ENCODE measurements at places on chromosomes 1 and 21.
A peak's percentile ranks its signal among the peaks of the same experiment; 100 is the strongest.

GRCh38 chr1:6726253-6726652, 24.6 kb upstream of the DNAJC11 start:
- H3K27me3 ChIP-seq: no peaks in the 10 kb centered on the region
- H3K4me1 ChIP-seq: 0 out of 2 replicates have a peak, but pooled peaks cover 9% of the 10 kb centered on the region
- no peak overlapping the region for H3K4me3 ChIP-seq
- no peak overlapping the region for H3K27ac ChIP-seq

- H3K27ac ChIP-seq: peak overlapping the region; percentile 100
- H3K4me3 ChIP-seq: peak overlapping the region; percentile 97
- peaks cover 58% of the 10 kb centered on the region for H3K4me1 ChIP-seq
- H3K27me3 ChIP-seq: no peaks in the 10 kb centered on the region
- H3K36me3 ChIP-seq: peaks cover 11% of the 10 kb centered on the region
Observed at GRCh38 chr1:11682287-11682771, 1.4 kb upstream of the MAD2L2 start.

DNA sequence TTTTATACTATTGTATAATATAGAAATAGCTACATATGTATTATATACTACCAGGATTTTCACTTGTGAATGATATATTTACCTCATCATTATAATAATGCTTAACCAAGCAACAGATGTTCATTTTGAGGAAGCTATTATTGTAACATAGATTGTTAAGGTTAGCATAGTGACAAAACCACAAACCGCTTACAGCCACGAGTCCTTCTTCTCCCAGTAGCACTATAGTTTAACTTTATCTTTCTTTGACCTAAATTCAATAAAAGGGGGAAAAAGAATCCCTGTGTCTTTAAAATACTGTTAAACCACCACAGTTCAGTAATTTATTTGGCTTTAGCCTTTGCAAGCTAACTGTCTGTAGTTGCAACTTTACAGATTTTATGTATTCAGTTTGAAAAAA, 1039.4 kb upstream of the B3GALT2 start:
- no peak overlapping the region for H3K4me3 ChIP-seq
- no peaks in the 10 kb centered on the region for H3K27me3 ChIP-seq
- no peak overlapping the region for H3K27ac ChIP-seq
- no peak for DNase-seq
- no peaks in the 10 kb centered on the region for H3K4me1 ChIP-seq

DNA sequence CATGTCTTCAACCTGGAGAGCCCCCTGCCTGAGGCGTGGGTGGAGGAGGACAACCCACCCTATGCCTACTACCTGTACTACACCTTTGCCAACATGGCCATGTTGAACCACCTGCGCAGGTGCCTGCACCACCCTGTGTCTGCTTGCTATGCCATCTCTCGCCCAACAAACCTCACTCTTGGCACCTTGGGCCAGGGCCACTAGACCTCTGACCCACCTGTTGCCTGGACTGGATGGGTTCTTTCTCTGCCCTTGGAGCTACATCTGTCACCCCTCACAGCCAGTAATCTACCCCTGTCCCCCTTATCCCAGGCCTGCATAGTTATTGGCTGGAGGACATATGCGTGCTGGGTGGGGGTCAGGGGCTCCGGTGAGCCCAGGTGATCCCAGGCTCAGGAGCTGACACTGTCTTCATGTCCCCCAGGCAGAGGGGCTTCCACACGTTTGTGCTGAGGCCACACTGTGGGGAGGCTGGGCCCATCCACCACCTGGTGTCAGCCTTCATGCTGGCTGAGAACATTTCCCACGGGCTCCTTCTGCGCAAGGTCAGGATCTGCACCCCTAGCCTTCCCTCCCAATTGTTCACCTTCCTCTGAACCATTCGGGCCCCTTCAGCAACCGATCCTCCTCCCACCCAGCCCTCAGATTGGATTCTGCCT, 9.9 kb downstream of the AMPD2 start:
- no peaks in the 10 kb centered on the region for H3K27me3 ChIP-seq
- H3K36me3 ChIP-seq: peaks cover 4% of the 10 kb centered on the region
- H3K27ac ChIP-seq: peak overlapping the region; percentile 55
- H3K4me3 ChIP-seq: no peak overlapping the region

DNA sequence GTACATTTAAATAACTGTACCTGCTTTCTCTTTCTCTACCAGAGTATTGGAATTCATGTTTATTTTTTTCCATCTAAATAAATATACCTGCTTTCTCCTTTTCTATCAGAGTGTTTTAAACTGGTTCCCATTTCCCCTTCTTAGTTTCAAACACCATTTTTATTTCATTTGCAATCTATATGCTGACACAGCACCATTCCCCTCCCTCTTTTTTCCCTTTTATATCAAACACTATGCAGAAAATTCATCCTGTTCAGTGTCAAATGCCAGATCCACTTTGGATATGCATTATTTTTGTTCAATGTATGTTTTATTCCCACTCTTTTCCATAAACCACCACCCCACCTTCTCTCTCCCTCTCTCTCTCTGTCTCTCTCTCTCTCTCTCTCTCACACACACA, 85.8 kb upstream of the ST6GALNAC5 start:
- peaks cover 16% of the 10 kb centered on the region for H3K4me1 ChIP-seq
- H3K27ac ChIP-seq: no peak overlapping the region

- no peak for DNase-seq
- H3K4me3 ChIP-seq: no peak overlapping the region
- no peak overlapping the region for H3K27ac ChIP-seq
Observed at GRCh38 chr1:15210651-15211375, 36.2 kb upstream of the FHAD1 start.

GRCh38 chr1:231724876-231725647, 98.5 kb downstream of the DISC1 start:
- H3K36me3 ChIP-seq: no peaks in the 10 kb centered on the region
- H3K27me3 ChIP-seq: no peaks in the 10 kb centered on the region
- H3K4me1 ChIP-seq: no peaks in the 10 kb centered on the region
- DNase-seq: peak; percentile 89
- H3K27ac ChIP-seq: no peak overlapping the region
- H3K4me3 ChIP-seq: no peak overlapping the region

DNA sequence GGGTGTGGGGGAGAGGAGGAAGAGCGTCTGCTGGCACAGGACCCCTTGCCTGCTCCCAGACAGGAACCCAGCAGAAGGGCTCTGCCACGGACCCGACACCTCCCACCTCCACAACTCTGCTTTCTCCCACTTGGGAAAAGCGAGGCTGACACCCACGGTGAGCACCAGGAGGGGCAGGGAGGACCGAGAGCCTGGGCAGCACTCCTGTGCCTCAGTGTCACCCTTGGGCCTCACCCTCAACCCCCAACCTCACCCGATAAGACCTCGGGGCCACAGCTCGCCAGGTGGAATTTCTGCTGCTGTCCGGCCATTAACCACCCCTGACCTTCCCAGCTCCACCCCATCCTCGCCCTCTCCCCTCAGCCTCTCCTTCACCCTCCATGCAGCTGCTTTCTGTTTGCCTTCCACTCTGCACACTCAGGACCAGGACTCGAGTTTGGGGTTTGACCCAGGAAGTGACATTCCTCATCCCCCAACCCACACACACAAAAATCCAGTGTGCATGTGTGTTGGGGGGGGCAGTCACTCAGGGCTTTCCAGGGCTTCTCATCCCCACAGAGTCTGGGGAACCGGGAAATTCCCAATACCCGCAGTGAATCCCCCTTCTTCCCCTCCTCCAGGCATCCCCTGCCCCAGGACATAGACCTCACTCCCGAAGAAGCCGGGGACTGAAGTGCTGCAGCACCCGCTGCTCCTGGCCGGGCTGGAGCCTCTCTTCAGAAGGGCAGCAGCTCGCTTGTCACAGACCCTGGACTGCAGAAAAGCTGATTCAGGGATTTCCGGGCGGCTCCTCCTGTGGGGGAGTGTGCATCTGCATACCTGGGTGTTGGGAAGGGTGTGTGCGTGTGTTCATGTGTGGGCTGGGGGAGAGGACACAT, 65.8 kb downstream of the SYT2 start:
- no peaks in the 10 kb centered on the region for H3K36me3 ChIP-seq
- H3K4me3 ChIP-seq: peak overlapping the region; percentile 95
- peaks cover 24% of the 10 kb centered on the region for H3K4me1 ChIP-seq
- peak; percentile 50 for DNase-seq

DNA sequence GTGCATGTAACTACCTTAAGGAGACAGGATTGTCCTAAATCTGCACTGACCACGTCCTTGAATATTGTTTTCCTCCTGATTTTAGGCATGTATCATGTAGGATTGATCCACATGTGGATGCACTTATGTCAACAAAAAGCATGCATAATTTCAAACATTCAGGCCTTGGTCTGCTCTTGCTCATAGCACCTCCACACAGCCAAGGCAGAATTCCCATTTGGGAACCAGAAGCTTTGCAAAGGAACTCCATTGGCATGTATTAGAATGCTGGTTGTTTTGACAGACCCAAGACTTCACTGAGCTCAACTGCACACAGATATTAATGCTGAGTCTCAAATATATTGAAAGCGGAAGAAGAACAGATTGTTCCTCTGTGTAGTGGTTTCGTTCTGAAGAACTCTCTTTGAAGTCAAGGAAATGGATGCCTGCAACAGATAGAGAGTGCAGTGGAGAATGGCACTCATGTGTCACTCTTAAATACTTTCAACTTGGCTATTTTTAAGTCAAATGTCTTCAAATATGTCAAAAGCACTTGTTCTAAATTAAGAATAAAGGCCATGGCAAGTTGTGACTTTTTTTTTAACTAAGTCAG, 387.6 kb downstream of the LTN1 start:
- DNase-seq: no peak
- H3K36me3 ChIP-seq: peaks cover 7% of the 10 kb centered on the region
- H3K27ac ChIP-seq: no peak overlapping the region

- no peak overlapping the region for H3K27ac ChIP-seq
- no peaks in the 10 kb centered on the region for H3K4me1 ChIP-seq
- no peak overlapping the region for H3K4me3 ChIP-seq
- no peak for DNase-seq
Observed at GRCh38 chr1:186781730-186782129, 47.0 kb upstream of the PLA2G4A start.

DNA sequence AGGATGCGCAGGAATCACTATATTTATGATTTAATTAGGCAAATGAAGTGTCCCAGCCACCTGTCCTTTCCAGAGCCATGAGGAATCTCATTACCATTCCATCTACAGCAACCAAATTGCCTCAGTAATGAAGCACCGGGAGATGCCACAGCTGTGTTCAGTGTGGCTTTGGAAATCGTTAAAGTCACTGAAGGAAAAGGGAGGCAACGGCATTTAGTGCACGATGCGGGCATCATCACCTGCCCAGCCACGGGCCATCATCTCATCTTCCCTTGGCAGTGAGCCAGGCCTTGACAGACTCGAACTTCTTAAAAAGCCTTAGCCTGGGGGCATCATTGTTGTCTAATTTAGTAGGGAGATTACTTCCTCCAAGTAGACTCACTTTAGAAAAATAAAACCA, 67.8 kb downstream of the CNIH3 start:
- no peak overlapping the region for H3K4me3 ChIP-seq
- H3K27ac ChIP-seq: no peak overlapping the region
- no peak for DNase-seq
- no peaks in the 10 kb centered on the region for H3K36me3 ChIP-seq
- no peaks in the 10 kb centered on the region for H3K27me3 ChIP-seq
- no peaks in the 10 kb centered on the region for H3K4me1 ChIP-seq
